ENCODE measurements at places on chromosomes 1 and 21. TPM values are rescaled to one million over a fixed set of nuclear protein-coding genes. Genes with fewer than 3 reads are reported as not detected.

The S100A1 gene
- total RNA-seq, result 0.15 TPM

The KCNH1 gene
- total RNA-seq, result not detected

GRCh38 chr21:28627691-28628090 lies 365.0 kb downstream of the LTN1 start:
- no peak for DNase-seq

DNA sequence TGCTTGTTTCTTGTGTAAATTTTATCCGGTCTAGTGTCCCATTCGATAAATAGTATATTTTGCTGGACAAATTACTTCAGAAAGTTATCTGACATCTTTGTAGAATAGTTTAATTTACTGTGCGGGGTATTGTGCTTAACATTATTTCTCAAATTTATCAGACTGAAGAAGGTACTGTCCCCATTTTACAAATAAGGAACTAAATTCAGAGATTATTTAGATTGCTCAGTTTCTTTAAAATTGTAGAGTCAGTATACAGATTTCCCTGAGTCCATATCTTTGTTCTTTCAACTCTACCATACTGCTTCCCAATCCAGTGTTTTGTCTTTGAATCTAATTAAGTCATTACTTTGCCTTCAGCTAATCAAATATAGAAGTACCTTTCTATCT lies 6.4 kb downstream of the ATP5PB start:
- no peak for DNase-seq

DNA sequence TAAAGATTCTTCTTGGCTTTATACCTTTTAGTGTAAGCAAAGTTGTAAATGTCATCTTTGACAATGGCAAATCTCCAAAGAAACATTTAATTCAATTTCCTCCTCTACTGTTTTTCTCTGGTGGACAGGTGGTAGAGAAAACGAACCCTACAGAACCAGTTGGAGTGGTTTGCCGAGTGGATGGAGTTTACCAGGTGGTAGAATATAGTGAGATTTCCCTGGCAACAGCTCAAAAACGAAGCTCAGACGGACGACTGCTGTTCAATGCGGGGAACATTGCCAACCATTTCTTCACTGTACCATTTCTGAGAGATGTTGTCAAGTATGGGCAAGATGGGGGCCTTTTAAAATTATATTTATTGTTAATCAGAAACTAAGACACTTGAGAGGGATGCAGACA lies 25.8 kb downstream of the UAP1 start:
- peak; percentile 78 for DNase-seq

GRCh38 chr1:221801251-221801661 lies 59.4 kb upstream of the DUSP10 start:
- no peak for DNase-seq
